ENCODE measurements at places on chromosomes 12 and 14.

- DNase-seq: no peak
Measured at GRCh38 chr12:82120901-82121300, 237.3 kb downstream of the CCDC59 start.

GRCh38 chr12:9002335-9002734 lies 13.0 kb downstream of the KLRG1 start:
- DNase-seq: no peak

DNA sequence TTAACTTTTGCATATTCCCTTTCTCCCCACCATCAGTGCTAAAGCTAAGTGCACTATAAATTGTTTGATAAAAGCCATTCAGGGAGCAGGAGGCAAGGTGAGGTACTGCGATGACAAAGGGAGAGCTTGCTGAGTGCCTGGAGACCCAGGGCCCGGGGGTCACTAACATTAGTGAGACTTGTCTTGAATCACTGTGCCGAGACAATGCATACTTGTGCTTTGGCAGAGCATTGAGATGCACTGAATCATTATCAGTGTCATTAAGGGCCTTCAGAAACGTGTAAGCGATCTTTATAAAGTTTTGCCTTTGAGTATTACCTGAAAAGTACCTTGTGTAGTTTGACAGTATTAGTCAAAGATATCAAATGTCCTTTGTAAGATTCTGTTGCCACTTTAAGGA lies 447.5 kb downstream of the PCNX1 start:
- DNase-seq: no peak

DNA sequence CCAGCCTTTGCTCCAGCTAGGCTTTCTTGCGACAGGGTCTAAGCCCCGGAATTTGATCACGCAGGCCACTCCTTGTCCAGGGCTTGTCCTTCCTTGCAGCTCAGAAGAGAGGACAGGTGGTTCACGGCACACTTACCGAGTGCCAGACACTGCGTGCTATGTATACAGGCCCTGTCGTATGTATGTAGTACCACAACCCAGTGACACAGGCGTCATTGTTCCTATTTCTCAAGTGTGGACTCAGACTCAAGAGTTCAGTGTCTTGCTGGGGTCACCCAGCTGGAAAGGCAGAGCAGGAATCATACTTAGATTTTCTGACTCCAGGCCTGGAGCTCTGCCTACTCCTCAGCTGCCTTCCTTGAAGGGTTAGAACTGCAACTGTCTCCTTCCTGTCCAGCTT lies 153.9 kb downstream of the SMOC1 start:
- DNase-seq: no peak

DNA sequence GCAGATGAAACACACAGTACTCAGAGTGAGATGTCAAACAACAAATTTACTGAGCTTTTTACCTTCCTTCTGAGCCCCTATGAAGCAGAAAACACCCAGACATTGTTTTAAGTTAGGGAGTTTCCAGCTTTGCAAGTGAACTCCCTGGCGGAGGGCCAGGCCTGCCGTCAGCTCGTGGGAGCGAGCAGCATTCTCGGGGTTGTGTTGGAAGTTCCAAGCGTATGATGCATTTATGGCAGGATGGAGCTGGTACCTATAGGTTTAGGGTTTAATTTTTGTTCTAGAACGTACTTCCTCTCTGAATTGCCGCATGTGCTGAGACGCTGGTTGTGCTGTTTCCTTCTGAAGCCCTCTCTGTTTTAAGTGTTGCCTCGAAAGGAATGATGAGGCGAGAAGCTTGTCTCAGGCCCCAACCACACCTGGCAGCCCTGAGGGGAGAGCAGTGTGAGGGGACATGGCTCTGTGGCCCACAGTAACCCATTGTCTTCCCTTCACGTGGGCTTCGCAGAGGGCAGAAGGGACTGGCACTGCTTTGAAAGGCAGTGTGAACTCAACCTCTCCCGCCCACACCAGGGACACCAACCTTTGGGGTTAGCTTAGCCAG lies 76.6 kb downstream of the SSPN start:
- DNase-seq: no peak

GRCh38 chr14:33636716-33637115 lies 314.2 kb downstream of the EGLN3 start:
- DNase-seq: no peak

GRCh38 chr12:49790741-49791555 lies 37.3 kb downstream of the NCKAP5L start:
- no peak for DNase-seq

DNA sequence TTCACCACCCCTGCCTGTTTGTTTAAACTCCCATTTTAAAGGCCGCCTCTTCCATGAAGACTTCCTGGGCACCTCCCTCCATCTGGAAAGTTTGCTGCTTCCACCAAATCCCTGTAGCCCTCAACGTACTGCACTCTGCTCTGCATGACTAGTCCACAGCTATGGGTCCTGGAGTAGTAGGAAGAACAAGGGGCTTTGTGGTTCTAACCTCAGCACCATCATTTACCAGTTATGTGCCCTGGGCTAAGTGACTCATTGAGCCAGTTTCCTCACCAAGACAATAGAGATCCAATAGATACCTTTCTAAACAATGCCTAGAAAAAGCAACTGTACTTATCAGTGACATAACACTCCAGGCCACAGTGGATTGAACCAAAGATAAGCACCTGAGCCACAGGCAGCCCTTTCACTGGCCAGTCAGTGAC lies 8.5 kb upstream of the LTBP2 start:
- no peak for DNase-seq

GRCh38 chr12:78448692-78449091 lies 415.9 kb upstream of the SYT1 start:
- DNase-seq: no peak

DNA sequence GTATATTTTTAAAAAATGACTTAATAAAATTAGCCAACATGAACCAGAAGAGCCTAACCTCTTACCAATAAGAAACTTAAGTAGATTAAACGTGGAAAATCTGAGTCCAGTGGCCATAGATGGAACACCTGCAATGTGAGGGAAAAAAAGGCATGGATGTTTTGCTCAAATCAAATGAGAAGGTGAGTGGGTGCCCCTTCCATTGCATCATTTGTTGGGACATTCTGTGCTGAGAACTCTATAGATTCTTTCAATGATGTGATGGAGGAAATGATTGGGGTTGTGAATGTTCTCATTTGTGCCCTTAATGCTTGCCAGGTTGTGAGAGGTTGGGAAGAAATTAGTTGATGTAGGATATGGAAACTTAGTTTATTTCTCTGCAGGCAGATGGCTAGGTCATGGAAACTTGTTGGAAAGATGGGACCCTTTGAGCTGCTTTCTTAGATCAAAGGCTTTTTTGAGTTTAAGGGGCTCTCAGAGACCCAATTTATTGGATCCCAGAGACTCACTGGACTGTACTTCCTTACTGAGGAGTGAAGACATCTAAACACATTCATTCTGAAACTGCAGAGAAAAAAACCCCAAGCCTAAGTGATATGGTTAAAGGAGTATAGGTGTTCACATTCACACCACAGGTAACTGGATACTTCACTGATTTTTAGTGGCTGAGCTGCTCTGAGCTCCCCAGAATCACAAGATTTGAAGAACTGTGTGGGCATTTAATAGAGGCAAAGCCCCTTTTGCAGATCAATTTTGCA lies 95.9 kb downstream of the DACT1 start:
- DNase-seq: no peak

GRCh38 chr14:97361181-97361580 lies 564.0 kb downstream of the VRK1 start:
- DNase-seq: no peak

- no peak for DNase-seq
Measured at GRCh38 chr14:68550338-68550715, 242.5 kb downstream of the ZFP36L1 start.

GRCh38 chr12:102444093-102444492 lies 36.3 kb downstream of the IGF1 start:
- DNase-seq: no peak

DNA sequence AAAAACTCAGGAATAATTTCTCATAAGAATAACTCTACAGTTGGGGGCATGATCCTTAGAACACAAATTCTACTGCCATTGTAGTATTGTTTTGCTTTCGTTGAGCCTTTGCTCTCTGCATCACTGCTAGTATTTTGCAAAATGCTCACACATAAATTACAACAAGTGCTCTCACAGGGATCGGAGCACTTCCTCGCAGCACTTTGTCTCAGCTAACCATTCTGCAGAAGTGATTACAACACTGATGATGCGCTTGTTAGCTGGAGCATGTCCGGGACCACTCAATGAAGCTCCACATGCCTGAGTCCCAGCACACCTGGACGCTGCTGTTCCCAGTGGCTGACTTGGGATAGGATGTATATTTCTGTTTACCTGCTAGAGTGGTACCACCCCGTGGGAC lies 31.6 kb downstream of the MOAP1 start:
- DNase-seq: no peak

- DNase-seq: no peak
Measured at GRCh38 chr14:98786456-98786855, 485.5 kb downstream of the BCL11B start.

DNA sequence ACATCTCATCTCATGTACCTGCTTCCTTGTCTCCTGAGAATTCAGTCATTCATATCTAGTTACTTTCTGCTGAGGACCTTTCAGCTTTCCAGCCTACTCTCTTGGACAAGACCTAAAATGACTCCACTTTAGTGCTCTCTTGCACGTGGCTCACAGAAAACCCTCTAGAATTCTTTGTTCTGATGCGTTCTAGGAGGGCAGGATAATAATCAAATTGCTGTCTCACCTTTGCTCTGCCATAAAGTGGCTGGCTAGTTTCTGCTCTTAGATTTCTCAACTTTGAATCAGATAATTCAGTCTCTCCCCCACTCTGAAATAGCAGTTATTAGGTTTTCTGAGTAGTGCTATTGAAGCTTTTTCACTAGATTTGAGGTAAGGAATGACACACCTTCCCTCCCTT lies 429.5 kb upstream of the FBXO33 start:
- DNase-seq: no peak

DNA sequence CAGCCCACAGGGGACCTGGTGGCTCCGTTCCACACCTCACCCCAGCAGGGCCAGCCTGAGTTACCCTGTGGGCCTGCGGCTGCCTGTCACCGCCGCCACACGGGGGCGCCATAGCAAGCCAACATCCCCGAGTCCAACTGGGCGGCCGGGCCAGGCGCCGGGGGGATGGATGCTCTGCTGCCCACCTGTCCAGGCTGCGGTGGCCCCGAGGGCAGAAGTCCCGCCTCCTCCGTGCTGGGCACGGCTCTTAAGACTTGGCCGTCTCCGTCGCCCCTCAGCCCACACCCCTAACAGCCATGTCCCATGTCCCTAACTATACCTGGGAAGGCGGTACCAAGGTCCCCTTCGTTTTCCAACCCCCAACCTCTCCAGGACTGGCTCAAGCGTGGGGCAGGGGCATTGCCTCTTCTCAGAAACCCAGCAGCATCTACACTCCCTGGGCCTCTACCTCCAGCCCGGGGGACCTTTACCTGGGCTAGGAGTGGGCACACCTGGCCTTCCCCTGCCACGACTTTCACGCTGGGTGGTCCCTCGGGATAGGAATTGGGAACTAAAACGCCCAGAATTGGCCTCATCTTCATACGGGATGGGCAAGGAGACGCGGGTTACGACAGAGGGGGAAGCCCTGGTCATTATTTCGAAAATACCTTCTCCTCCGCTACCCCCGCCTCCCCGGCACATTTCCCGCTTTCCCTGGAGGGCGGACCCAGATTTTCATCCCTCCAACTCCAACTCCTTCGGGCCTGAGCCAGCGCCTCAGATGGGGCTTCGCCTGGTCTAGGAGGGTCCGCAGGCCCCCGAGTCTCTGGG lies 1.1 kb upstream of the CYP46A1 start:
- peak; percentile 82 for DNase-seq

- DNase-seq: no peak
Measured at GRCh38 chr14:75201087-75201486, 24.7 kb upstream of the TMED10 start.

GRCh38 chr14:36952689-36953088 lies 219.7 kb downstream of the SLC25A21 start:
- no peak for DNase-seq

DNA sequence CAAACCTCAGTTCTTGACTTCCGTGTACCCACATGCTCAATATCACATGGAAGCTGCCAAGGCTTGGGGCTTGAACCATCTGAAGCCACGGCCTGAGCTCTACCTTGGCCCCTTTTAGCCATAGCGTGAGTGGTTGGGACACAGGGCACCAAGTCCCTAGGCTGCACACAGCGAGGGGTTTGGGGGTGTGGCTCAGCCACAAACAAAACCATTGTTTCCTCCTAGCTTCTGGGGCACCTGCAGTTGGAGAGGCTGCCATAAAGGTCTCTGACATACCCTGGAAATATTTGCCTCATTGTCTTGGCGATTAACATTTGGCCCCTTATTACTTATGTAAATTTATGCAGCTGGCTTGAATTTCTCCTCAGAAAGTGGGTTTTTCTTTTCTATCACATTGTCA lies 628.6 kb downstream of the NRXN3 start:
- DNase-seq: no peak

- DNase-seq: no peak
Measured at GRCh38 chr12:103986829-103987228, 21.2 kb downstream of the TDG start.

GRCh38 chr12:20985399-20985798 lies 145.6 kb upstream of the SLCO1B1 start:
- no peak for DNase-seq

DNA sequence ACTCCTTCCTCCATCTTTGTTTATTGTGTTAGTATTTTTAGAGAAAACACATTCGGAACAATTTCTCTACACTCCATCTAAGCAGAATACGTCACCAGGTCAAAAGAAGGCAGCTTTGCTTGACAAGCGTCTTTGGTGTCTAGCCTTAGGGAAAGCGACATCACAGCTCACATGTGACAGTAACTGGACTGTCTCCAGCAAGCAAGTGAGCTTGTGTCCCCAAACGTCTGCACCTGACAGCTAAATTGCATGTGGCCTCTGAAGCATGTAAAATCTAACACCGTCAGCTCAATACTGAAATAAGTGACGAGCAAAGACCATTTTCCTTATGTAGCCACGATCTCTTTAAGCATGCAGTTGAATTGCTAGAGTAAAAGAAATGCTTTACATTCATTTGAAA lies 509.8 kb downstream of the GLT1D1 start:
- DNase-seq: no peak

DNA sequence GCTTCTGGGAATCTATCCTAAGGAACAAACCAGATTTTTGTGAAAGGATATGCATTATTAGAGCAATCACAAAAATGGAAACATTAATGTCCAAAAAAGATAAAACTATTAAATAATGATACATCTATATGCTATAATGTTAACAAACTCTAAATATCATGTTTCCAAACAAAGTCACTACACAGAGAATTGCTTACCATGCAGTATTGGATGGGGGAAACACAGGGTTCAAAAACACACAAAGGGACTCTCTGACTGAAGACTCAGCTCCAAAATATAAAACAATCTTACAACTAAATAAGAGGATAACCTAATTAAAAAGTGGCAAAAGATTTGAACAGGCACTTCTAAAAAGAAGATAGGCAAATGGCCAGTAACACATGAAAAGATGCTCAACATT lies 304.2 kb downstream of the DPF3 start:
- no peak for DNase-seq

GRCh38 chr12:27871946-27872345 lies 91.9 kb upstream of the MANSC4 start:
- DNase-seq: no peak

GRCh38 chr12:131861261-131862083 lies 33.0 kb upstream of the ULK1 start:
- DNase-seq: no peak

GRCh38 chr12:70070494-70071007 lies 172.7 kb upstream of the CNOT2 start:
- no peak for DNase-seq
